Uterine smooth muscle cell (primary cell): ENCODE measurements at places on chromosomes 1 and 21. TPM values are rescaled to one million over a fixed set of nuclear protein-coding genes. Genes with fewer than 3 reads are reported as not detected.

Gene KIF21B
- total RNA-seq, result 0.37 and 0.44 TPM in 2 replicates

Gene TMEM269
- total RNA-seq, result under 0.01 and 0.12 TPM in 2 replicates

Gene CCDC27
- total RNA-seq, result not detected in 2 replicates

Gene L1TD1
- 0.12 and 0.22 TPM in 2 replicates for total RNA-seq

Gene ITLN1
- not detected in 2 replicates for total RNA-seq

Gene SWT1
- 4.6 and 8.9 TPM in 2 replicates for total RNA-seq

Gene SIPA1L2
- total RNA-seq, result 0.44 and 2.1 TPM in 2 replicates

Gene GPR61
- total RNA-seq, result 0.11 and 0.25 TPM in 2 replicates
